Cortex of kidney (tissue), 1 donor: ENCODE measurements at places on chromosomes 7 and 10.

- DNase-seq, result no peak
Observed at GRCh38 chr10:1308173-1308961, 252.2 kb downstream of the WDR37 start.

- DNase-seq, result no peak
Observed at GRCh38 chr7:117012284-117012683, 59.0 kb downstream of the ST7 start.

DNA sequence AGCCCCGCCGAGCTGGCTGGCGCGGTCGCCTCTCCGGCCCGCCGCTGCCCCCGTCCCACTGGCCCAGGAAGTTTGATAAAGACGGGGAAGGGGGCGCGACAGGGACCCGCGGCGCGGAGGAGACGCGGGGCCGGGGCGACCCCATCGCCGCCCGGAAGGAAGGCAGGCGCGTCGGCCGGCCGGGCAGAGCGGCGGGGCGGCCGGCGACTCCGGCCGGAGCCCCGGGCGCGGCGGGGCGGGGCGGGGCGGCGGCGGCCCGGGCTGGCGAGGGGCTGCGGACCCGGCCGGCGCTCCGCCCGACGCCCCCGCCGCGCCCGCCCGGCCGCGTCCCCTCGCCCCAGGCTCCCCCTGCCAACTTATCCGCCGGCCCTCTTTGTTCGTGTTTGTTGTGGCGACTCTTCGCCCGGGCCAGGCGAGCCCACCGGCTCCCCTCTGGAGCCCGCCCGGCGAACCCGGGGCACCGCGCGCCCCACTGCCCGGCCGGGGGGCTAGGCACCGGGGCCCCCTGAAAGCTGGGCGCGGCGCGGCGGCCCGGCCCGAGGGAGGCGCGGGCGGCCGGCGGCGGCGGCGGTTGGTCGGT lies 571 bp downstream of the KDM7A start:
- DNase-seq, result no peak

DNA sequence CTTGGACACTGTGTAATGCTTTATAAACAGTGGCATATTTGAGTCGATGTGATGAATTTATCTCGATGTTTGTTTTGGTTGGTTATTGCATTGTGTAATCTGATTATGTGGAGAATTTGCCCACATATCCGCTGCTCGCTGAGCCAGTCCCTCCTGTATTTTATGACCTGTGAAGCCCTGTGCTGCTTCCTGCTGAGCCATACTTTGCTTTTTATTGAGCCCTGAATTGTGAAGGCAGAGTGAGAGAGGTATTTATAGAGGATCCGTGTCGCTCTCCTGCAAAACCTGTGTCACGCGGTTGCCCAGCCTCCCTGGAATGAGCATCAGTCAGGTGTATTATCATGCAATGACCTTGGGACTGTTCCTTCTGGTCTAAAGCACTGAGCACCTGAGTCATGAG lies 253.7 kb downstream of the ARHGAP21 start:
- no peak for DNase-seq

DNA sequence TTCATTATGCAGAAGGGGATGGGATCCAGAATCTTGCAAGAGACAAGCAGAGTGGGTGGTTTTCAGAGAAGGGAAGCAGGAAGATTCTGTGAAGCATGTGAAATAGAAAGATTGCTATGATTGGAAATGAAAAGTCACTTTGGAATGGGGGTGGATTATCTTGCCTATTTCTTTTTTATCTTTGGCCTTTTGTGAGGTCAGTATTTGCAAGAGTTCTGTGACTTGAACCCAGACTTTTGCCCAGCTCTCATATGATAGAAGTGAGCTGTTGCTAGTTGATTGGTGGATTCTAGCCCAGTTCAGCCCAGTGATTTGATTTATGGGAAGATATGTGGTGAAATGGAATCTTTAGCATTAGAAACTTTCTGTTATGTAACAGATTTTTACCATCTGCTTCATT lies 17.1 kb downstream of the ENTPD7 start:
- no peak for DNase-seq
